ENCODE measurements at places on chromosomes 4 and X.

- DNase-seq = no peak
Observed at GRCh38 chr4:82357640-82358039, 16.2 kb downstream of the HNRNPD start.

- no peak for DNase-seq
Observed at GRCh38 chrX:74492720-74493201, 71.5 kb downstream of the SLC16A2 start.

GRCh38 chr4:3523628-3524221, 8.5 kb downstream of the LRPAP1 start:
- no peak for DNase-seq

DNA sequence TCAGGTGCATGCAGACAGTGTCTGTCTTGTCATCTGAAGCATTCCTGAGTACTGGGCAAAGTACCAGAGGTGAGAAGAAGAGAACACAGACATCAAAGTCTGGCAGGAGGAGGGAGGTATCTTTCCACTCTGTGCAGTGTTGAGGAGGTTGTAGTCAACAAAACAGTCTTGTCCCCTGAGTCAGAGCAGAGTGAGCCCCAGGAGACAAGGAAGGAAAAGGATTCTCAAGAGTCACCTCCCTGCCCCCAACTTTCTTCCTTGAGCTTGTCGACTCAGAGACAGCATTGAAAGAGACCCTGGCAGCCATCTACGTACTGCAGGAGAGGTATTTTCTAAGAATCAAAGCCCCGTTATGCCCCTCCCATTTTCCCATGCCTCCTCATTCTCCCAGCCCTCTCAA, 4.4 kb upstream of the SRPX start:
- no peak for DNase-seq

DNA sequence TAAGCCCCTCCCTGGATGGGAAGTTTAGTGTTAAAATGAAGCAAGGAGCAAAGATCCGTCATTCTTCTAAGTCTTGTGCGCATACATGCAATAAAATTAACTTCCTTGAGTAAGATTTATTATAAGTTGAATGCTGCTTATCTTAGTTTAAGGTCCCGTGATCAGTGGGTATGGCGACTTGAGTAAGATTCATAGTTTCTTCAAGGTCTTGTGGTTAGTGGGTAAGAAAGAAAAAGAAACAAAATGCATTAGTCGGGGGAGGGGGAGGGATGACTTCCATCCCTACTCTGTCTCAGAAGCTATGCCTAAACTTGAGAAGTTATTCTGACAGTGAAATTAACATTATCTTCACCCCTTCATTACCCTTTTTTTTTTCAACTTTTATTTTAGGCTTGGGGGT, 127.3 kb upstream of the MAGEB16 start:
- no peak for DNase-seq

- no peak for DNase-seq
Observed at GRCh38 chrX:120462370-120462769, 6.7 kb downstream of the LAMP2 start.

GRCh38 chr4:174595141-174595929, 73.0 kb upstream of the HPGD start:
- no peak for DNase-seq

DNA sequence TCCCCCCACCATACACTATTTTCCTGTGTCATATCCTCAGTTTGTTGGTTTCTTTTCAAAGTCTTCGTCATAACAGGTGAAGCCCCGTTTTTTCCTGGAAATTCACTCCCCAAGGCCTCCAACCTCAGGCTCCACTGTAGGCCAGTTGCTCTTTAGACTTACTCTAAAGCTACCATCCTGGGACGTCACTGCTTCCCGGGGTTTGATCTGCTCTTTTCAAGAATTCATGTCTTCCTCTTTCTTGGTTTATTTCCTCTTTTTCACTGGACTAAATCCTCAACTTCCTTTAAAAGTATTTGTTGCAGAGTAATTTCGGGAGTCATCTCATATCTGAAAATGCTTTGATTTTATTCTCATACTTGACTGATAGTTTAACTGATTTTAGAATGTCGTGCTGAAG, 6.5 kb upstream of the SERTM2 start:
- no peak for DNase-seq

GRCh38 chrX:136055651-136056221, 70.5 kb downstream of the SLC9A6 start:
- DNase-seq = no peak

DNA sequence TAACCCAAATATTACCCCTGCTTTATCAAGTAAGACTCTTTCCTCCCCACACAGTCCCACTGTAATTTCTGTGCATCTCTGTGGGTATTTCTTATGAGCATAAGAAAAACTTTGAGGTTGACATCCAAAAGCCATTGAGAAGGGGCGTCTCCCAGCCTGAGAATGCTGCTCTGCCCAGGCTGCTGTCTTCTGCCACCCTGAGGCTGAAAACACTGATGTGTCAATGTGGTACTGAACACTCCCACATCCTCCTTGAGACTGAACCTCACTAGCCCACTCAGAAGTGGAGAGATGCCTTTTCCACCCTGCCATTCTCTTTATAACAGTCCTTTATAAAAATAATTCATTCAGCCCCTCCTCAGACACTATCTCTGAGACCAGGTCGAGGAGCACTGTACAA, 120.8 kb downstream of the SMIM20 start:
- DNase-seq = no peak

GRCh38 chr4:23710298-23710697, 179.5 kb downstream of the PPARGC1A start:
- DNase-seq = no peak

- DNase-seq = no peak
Observed at GRCh38 chr4:8539661-8540060, 40.5 kb upstream of the GPR78 start.

GRCh38 chr4:2637956-2638552, 101.6 kb downstream of the FAM193A start:
- DNase-seq = no peak

DNA sequence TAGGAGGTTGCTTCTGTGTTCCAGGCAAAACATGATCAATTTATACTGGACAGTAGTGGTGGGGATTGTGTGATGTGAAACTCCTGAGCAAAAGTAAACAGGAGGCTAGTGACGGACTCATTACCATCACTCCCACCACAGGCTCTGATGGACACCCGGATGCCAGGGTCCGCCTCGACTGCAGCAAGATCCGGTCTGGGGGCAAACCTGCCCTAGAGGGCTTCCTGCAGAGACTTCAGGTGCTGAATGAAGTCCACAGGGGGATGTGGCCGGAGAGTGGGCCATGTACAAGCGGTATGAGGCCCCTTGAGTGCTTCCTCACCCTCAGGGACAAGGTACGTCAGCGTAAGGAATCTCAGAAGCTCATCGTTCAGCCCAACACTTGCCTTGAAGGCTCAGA, 23.4 kb upstream of the TECRL start:
- DNase-seq = no peak

- no peak for DNase-seq
Observed at GRCh38 chr4:104486716-104487504, 7.8 kb downstream of the CXXC4 start.

DNA sequence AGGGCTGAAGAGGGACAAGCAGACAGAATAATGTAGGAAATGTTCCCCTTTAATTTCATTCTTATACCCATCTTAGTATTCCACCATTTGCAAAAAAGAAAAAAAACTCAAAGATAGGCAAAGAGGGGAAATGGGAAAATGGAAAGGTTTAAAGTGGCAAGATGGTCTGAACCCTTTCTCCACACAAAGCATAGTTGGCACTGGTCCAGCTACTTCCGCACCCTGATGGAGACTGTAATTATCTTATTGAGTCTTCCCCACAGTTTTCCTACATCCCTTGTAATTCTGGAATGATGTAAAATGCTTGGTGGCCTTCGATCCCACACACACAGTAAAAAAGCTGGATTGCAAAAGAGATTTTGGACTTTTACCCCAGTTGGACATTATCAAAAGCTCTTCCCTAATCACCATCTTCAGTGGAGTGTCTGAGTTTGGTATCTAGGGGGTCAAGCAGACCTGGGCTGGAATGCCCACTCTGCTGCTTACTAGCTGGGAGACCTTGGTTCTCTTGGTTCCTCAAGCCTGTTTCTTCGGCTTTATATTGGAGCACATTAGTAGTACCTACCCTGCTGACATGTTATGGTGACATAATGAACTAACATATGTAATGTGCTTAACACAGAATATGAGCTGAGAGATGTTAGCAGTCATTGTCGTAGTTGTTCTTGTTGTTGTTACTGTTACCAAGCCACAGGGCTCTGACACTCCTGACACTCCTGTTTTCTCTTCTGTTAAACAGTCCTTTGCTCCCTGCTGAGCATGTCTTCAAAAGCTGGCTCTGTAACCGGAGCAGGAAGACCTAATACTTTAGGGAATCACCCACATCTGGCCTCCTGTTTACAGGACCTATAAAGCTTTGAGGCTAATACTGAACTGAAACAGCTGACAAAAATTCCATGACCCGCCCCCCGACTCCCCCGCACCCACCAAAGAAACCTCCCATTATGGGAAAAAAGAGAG, 4.7 kb downstream of the SRPX2 start:
- DNase-seq = no peak

GRCh38 chr4:145001635-145002034, 96.4 kb downstream of the ANAPC10 start:
- DNase-seq = no peak

- DNase-seq = no peak
Observed at GRCh38 chrX:114626323-114626722, 42.4 kb downstream of the HTR2C start.

All from SHP77 (cell line).